B cell (primary cell): ENCODE measurements at places on chromosomes 3 and 15. TPM values are rescaled to one million over a fixed set of nuclear protein-coding genes. Genes with fewer than 3 reads are reported as not detected.

- DNase-seq = no peak
Observed at GRCh38 chr15:80576519-80577090, 118.5 kb upstream of the ABHD17C start.

Gene ZBBX
- not detected in 2 replicates for polyA plus RNA-seq

GRCh38 chr3:54211097-54211496 is 88.7 kb downstream of the CACNA2D3 start:
- no peak for DNase-seq

- no peak for DNase-seq
Observed at GRCh38 chr15:90822204-90822955, 46.0 kb upstream of the FURIN start.

DNA sequence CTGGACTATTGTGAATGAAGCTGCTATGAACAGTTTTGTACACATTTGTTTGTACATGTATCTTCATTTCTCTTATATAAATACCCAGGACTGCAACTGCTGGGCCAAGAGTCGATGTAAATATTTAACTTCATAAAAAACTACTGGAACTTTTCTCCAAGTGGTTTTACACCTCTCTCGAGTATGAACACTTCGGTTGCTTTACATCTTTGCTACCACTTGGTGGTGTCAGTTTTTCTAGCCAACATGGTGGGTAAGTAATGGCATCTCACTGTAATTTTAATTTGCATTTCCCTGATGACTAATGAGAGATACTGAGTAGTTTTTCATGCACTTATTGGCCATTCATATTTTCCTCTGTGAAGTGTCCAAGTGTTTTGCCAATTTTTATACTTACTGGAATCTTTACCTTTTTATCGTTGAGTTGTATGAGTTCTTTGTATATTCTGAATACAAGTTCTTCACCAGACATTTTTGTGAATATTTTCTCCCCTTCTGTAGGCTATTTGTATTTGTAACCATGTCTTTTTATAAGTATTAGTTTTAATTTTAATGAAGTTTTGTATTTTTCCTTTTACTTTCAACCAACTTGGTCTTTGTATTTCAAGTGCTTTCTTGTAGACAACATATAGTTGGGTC is 44.4 kb downstream of the PCOLCE2 start:
- peak; percentile 7 for DNase-seq
